ENCODE measurements at places on chromosomes 3 and 15.

DNA sequence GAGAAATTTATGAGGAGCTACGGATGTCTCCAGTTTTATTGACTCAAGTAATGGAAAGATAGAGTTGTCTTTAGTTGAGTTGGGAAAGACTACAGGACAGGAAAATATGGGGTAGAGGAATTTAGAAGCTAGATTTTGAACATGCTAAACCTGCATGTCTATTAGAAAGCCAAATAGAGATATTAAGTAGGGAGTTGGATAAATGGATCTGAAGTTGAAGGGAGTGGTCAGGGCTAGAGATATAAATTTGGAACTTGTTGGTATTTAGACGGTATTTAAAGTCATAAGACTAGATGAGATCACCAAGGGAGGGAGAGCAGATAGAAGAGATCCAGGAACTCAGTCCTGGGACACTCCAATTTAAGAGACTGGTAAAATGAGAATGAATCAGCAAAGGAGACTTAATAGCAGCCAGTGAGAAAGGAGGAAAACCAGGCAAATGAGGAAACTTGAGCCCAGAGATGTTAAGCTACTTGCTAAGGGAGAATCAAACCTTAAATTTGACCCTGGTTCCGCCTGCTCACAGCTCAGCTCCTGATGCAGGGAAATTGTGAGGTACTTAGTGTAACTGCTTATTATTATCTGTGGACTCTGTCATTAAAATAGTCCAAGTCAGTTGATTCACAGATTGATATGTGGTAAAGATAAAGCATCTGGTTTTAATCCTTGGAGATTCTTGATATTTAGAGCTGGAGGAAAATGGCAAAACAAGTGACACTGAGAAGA is 35.8 kb downstream of the ABI3BP start:
- DNase-seq: no peak

DNA sequence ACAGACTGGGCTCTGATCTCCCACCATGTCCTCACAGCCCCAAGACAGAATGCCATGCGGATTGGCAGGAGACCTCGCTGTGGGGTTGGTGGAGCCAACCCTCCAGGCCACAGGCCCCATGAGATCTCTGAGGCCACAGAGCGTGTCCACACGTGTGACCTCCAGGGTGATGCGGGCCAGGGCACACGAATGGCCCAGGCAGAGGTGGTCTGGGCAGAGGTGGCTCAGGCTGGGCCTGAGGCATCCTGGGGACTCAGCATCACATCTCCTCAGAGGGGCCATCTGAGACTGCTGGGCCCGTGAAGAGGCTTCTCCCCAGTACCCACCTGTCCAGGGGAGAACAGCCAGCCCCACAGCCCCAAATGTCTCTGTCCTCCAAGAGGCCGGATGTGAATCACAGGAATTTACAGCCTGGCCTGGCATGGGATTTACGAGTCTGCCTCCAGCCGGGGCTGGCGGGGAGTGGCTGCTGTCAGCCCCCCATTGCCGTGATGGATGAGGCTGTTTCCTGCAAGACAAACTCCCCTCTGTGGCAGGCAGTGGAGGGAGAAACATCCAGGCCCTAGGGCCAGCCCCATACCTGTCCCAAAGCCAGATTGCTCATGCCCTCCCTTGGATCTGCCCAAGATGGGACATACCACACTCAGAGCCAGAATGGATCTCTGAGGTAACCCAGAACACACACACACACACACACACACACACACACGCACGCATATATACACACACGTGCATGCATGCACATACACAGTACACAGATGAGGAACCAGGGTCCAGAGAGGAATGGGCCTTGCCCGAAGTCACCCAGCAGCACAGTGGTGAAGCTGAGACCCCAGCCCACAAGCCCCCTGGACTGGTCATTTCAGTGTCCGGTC is 208.3 kb downstream of the TBC1D2B start:
- no peak for DNase-seq

GRCh38 chr3:155232605-155233004 is 60.9 kb downstream of the STRIT1 start:
- DNase-seq: no peak

- DNase-seq: no peak
These were observed 142.7 kb downstream of the FNDC3B start for GRCh38 chr3:172181932-172182586.

DNA sequence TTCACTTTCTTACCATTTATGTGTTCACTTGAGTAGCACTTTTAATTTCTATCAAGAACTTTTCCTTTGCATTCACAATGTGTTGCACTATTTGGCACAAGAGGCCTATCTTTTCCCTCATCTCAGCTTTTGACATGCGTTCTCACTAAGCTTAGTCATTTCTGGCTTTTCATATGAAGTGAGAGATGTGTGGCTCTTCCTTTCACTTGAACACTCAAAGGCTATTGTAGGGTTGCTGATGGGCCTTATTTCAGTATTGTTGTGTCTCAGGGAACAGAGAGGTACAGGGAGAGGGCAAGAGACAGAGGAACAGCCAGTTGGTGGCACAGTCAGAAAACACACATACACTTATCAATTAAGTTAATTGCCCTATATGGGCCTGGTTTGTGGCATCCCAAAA is 127.4 kb upstream of the MLF1 start:
- no peak for DNase-seq

DNA sequence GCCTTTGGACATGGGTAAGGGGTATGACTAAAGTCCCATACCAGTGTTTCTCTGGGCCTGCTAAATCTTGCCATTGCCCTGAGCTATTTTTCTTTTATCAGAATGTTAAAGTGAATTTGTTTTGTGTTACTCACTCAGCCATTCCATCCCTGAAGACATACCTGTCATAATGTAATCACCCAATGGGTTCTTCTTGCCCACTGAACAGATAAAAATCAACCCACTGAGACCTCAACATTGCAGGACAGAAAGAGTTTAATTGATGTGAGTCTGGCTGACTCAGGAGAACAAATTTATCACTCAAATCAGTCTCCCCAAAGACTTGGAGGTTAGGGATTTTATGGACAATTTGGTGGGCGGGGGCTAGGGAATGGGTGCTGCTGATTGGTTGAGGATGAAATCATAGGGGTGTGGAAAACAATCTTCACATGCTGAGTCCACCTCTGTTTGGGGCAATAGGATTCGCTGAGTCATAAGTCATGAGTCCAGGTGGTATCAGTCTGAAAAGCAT is 47.4 kb downstream of the ILDR1 start:
- DNase-seq: no peak

DNA sequence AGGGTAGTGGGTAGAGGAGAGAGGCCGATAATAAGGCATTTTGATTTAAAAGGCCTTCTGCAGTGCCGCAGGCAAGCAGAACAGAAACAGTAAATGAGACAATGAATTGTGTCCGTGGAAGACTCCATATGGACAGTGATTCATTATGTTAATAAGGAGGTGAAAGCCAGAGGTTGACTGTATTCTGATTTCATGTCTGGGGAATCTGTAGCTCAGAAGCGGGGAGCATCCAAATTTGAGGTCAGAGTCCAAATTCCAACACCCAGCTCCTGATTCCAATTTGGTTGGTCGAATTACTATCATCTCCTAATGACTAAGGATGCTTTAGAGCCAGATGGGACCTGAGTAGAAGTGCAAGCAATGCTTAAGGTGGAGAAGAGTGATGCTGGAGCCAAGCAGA is 1.0 kb upstream of the TBC1D21 start:
- no peak for DNase-seq

DNA sequence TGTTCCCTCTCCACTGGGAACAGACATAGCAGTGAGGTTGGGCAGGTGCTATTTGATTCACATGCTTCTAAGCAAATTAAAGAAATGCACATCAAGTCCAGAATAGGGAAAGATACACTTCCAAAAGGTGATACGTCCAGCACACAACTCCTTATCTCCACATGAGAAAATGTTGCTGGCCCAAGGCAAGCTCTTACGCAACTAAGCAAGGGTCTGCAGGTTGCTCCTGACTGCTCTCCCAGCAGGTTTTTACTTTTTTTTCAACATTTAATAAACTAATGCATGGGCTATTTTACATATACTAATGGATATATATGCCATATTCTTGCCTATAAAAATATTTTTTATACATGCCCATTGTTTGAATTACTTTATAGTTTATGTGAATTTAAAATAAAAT is 818.5 kb upstream of the ROBO1 start:
- DNase-seq: no peak

DNA sequence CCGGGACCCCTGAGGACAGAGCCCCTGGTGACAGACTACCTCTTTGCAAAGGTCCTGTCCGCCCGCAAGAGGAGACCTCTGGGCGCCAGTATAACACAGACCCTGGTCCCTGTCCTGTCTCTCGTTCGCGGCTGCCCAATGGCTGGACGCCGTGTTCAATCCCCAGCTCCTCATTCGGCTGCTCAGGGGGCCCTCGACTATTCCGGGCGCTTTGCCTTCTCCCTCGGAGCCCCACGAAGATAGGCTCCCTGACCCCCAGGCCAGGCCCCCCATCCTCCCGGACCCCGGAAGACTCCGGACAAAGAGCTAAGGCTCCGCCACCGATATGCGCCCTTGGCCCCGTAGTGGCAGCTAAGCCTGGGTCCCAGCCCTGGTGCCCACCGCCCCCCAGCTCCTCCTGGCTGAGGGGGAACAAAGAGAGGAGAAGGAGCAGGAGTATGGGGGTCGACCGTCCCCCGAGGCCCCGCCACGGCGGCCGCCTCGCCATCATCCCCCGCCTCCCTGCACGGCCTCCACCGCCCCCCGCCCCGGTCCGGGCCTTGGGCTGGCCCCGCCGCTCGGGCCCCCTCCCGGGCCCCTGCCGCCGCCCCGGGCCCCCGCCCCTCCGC is 437 bp downstream of the CELSR3 start:
- DNase-seq: no peak

DNA sequence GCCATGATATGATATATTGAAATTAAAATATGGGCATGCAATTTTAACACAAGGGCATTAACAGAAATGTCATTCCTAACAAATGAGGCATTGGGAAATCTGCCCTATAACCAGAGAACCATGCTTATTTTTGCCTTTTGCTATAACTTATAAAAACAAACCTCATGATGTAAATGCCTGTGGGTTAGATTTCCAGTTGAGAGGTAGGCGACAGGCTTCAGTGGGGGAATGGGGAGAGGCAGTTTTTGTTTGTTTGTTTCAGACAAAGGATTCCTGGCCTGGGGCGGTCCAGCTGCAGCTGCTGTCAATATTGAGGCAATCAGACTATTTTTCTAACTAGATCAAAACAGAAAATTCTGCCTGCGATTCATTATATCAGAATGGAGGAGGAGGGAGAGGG is 490.4 kb upstream of the CFAP20DC start:
- DNase-seq: no peak

GRCh38 chr15:101434032-101434920 is 55.2 kb downstream of the PCSK6 start:
- DNase-seq: no peak

- DNase-seq: no peak
These were observed 255.4 kb upstream of the UBE2E1 start for GRCh38 chr3:23550402-23550801.

GRCh38 chr3:183959214-183959613 is 58.5 kb downstream of the ABCC5 start:
- no peak for DNase-seq

- no peak for DNase-seq
These were observed 5.8 kb upstream of the TOPAZ1 start for GRCh38 chr3:44235604-44236484.

DNA sequence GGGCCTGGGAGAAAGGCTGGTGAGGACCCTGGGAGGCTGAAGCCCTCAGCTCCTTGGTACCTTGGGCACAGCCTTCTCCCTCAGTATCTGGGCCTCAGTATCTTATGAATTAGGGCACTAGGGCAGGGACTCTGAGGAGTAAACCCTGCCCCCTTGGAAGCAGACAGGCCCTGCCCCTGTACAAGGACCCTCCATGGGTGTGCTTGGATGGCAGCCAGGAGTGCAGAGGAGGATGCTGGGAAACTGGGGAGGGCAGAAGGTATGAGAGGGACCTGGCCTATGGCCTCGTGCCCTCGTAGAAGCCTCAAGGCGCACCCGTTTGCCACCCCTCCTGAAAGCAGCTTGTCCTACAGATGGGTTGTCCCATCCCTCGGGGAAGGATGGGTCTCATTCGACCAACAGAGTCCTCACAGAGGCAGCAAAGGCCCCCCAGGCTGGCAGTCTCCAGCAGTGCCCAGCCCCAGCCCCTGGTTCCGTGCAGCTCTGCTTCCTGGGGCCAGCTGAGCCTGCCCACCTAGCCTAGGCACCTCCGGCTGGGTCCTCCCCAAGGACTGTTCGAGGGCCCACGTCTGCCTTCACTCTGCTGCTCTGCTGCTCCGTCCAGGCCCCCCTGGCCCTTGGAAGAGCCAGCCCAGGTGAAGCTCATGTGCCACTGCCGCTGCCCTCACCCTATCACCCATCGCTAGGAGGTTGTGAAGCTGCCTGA is 15.3 kb upstream of the SEMA3F start:
- no peak for DNase-seq

- no peak for DNase-seq
These were observed 810 bp upstream of the MEF2A start for GRCh38 chr15:99565049-99565298.

GRCh38 chr15:48617619-48618018 is 27.9 kb downstream of the FBN1 start:
- DNase-seq: no peak

DNA sequence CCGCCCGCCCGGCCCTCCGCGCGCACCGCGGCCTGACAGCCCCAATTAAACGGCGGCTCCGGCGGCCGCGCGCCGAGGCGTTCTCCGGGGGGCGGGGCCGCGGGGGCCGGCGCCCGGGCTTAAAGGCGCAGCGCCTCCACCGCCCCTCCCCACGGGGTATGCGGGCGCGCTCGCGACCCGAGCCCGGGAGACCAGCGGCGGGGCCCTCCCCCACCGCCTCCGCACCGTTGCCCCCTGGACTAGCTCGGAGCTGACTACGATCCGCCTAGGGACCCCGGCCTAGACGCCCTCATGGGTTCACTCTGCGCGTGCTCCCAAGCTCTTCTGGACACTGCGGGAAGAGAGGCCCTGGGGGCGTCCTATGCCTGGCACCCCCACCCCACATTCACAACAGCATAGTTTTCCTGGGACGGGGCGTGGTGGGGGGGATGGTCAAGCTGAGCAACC is at the start of gene DUSP7:
TSS of gene DUSP7 (minus strand) at position 51 of the 447 bp plus-strand sequence. CDS start 205 bp downstream, outside the sequence.
- no peak for DNase-seq

DNA sequence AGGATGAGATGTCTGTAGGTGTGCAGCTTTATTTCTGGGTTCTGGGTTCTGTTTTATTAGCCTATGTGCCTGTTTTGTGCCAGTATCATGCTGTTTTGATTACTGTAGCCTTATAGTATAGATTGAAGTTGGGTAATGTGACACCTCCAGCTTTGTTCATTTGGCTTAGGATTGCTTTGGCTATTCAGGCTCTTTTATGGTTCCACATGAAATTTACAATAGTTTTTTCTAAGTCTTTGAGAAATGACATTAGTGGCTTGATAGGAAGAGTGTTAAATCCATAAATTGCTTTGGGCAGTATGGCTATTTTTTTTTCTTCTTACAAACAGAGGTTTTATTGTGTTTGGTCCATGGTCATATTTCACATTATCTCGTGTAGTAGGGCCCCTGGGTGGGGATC is 285.8 kb upstream of the GADL1 start:
- DNase-seq: no peak

GRCh38 chr15:80210611-80211573 is 41.1 kb downstream of the CTXND1 start:
- DNase-seq: no peak
